Effector memory CD4-positive, alpha-beta T cell (primary cell): ENCODE measurements at places on chromosomes 11 and 22.

DNA sequence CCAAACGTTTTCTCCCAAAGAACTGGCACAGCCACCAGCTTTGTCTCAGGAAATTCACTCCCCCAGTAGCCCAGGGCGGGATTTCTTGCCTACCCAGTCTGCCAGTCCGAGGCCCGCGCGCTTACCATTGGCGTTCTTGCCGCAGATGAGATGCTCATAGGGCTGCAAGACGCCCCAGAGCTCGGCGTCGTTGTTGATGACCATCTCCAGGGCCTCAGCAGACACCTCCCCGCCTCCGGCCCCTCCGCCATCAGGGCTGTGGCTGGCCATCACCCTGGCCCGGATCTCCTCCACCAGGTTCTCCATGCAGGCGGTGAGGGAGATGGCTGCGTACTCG is 1.3 kb downstream of the ABTB2 start:
- DNase-seq: no peak

DNA sequence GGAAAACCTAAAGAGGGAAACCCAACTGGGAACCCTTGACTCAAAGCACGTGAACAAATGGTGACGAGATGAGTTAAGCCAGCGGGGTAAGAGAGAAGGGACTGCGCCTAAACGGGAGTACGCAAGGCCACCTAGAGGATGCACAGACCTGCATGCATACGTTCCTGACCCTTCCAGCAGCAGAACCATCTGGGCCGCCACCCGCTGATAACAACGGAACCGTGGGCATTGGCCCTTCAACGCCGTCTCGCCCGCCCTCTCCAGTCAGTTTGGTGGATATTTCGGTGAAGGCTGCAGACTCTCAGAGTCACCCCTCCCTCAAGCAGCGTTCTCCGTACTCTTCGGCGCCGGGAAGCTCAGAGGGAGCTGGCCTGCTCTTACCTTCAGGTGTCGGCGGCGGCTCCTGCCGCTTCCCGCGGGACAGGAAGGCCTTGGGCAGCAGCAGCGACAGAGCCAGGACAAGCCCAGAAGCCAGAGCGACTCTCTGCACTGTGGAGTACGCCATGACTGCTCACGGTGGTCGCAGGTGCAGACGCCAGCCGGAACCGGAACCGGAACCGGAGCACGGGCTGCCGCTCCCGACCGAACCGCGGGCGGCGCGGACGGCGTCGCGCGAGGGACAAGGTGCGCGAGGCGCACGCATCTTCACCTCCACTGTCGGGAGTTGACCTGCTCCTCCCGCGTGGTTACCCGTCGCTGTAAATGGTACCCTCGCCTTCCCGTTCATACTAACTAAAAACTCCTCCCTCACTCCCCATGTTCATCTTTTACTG is at the start of gene RIC3:
Gene RIC3 (minus strand): TSS at position 541 of the 773 bp plus-strand sequence. CDS start 36 bp downstream, at position 505.
- peak; percentile 9 for DNase-seq

DNA sequence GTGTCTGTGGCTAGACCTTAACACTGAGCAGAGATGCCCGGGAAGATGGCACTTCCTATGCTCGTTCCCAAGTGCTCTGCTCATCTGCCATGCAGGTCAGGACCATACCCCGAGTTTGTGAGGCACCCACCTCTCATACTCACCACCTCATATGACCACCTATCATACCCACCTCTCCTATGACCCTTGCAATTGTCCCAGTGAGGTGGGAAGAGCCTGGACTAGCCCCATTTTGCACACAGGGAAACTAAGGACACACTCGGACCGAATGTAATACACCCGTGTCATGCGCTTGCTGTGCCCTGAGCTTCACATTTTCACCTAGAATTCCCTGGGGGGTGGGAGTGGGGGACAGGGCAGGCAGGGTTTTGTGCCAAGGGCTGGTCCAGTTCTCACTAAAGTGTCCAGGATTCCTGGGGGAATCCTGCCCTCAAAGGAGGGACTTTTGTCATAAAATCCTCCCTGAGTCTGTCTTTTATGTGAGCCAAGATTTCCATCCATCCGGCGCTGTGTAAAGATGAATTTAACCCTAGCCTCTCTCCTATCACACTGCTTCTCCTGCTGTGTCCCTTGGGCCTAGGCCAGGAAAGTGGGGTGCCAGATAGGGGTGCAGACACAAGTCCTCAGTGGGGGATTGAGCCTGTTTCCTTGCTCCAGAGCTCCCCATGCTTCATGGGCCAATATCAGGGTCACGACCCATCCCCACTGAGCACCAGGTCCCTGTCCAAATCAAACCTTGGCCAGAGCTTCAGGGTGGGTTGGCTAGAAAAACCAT is 20.0 kb downstream of the TPBGL start:
- DNase-seq: no peak

GRCh38 chr22:36806835-36807234 is 10.0 kb downstream of the PVALB start:
- DNase-seq: no peak

GRCh38 chr11:114774599-114775361 is 96.5 kb downstream of the NXPE2 start:
- no peak for DNase-seq

GRCh38 chr22:44999687-45000086 is 10.1 kb downstream of the PHF21B start:
- DNase-seq: no peak

DNA sequence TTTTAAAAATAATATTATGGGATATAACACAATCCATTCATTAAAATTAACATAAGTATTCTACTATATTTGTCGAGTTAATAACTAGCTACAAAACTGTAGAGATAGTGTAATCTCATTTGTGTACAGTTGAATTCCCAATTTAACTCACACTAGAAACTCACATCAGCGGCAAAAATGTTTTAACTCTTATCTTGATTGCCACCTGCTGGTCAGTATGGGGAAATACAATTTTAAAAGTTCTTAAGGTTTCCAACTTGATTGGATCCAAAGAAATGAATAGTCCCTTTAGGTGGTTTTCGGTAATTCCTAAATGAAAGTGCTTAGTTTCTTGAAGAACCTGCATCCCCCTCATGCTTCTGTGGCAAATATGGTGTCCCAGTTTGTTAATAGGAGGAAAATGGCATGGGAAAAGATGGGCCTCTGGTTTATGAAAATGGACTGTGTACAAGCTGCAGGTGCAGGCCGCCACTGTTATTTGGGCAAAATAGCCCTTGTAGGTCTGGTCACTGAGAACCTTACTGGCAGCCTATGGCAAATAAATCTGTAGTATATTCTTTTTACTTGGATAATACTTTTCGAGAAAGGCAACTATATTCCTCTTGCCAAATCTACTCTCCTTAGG is 33.7 kb upstream of the SLC17A6 start:
- DNase-seq: no peak

DNA sequence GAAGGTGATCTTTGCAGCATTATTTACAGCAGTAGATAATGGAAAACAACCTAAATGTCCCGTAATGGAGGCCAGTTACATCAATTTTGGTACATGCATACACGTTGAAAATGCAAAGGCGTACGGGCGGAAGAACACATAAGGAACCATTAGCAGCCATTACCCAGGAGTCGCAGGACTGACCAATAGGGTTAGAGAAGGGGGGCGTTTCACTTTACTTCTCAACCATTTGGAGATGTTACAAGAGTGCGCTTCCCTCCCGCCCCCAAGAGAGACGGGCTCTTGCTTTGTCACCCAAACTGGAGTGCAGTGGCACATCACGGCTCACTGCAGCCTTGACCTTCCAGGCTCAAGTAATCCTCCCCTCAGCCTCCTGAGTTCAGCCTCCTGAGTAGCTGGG is 52.8 kb upstream of the SLC35C1 start:
- DNase-seq: no peak

DNA sequence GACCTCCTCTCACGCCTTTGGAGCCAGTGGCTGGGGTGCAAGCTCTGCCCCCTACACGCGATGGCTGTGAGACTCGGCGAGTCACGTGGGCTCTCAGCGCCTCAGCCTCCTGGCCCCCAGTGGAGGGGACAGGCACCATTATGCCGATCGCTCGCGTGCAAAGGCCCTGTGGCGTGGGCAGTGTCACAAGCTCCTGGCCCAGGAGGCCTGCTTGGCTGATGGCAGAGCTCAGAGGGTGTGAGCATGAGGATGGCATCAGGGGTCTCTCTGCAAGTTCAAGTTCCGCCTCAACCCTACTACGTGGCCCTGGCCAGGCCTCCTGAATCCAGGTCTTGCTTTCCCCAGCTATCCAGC is 90.8 kb upstream of the KCNQ1OT1 start:
- DNase-seq: no peak

DNA sequence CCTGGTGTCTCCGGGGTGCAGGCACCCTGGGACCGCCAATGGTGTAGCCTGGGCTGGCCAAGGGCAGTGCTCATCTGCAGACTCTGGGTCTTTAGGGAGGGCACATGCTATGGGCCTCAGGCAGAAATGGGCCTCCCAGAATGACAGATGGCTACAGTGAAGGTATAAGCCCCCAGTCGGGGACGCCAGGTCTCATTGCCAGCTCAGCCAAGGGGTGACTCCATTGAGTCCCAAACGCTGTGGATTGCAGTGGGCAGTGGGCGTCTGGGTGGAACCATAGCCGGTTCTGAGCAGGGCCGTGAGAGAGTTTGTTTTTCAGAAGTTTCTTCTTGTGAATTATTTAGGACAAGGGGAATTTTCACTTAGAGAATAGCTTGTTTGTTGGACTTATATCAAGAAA is 516.9 kb downstream of the TBC1D22A start:
- DNase-seq: no peak

- no peak for DNase-seq
Observed at GRCh38 chr22:29359469-29359868, 28.9 kb downstream of the AP1B1 start.

- no peak for DNase-seq
Observed at GRCh38 chr11:18775492-18776292, 15.9 kb downstream of the PTPN5 start.

GRCh38 chr11:90803366-90803765 is 580.5 kb upstream of the CHORDC1 start:
- DNase-seq: no peak

- no peak for DNase-seq
Observed at GRCh38 chr11:14376920-14377319, 17.9 kb upstream of the RRAS2 start.

- no peak for DNase-seq
Observed at GRCh38 chr11:60868682-60869450, 1.5 kb downstream of the ZP1 start.

- DNase-seq: no peak
Observed at GRCh38 chr22:29152045-29152953, 53.4 kb upstream of the EMID1 start.

GRCh38 chr22:44888491-44889254 is 121.1 kb downstream of the PHF21B start:
- no peak for DNase-seq

GRCh38 chr22:23908587-23909205 is 14.5 kb downstream of the MIF start:
- no peak for DNase-seq

- no peak for DNase-seq
Observed at GRCh38 chr11:125253289-125253688, 88.7 kb downstream of the PKNOX2 start.

DNA sequence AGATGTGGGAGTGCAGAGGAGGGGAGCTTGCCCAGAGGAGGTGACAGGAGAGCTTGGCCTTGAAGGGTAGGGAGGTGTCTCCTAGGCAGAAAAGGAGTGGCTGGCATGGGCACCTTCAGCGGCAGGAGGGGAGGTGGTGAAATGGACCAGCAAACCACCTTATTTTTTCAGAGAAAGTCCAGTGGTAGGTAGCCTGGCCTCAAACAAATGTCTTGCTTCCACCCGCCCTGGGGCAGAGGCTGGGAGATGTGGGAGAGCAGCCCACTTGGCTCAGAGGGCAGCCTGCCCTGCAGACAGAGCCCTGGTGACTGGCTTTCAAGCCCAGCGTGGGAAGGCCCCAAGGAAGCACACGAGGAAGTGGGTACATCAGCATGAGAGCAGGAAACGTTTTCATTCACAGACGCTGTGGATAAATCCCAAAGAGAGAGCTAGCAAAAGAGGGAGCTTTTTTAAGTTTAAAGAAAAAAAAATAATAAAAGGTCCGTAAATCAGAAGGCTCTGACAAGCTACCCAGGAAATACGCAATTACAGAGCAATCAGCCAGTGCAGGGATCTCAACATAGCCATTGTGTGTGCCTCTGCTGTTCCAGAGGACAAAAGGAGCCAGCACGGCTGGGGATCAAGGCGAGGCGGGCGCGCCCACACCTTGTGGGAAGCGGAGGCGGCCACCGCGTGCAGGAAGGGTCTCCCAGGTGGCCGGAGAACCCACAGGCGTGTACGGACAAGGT is 238.7 kb upstream of the PLET1 start:
- DNase-seq: no peak

DNA sequence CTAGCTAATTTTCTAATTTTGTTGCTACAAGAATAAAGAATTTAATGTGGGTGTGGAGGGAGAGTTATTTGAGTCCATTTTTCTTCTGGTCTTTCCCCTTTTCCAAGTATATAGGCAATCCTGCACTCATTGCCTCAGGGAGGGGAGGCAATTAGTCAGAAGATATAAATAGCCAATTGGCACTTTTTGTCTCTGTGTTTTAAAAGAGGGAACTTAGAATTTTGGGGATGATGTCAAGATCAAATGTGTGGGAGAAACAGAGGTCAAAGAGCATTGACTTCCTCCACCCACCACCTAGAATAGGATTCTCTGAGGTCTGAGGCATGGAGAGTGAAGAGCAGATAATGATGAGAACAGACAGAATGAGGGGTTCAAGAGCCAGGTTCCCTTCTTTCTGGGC is 120.3 kb upstream of the ZC3H12C start:
- no peak for DNase-seq

GRCh38 chr11:128596250-128596649 is 8.9 kb upstream of the ETS1 start:
- no peak for DNase-seq

DNA sequence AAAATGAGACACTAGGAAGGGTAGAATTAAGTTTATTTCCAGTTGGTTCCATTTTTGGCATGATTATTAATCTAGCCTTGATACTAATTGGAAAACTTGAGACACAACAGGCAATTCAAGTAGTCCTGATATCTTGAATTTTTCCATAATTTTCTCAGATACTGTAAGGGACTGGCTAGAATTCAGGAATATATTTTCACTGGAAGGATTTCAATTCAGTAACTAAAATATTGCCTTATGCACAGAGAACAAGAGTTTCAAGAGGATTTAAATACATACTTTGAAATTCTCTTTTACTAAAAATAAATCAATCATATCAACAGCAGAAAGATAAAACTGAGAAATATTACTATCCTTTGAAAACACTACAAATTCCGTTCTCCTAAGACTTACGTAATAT is 632.9 kb downstream of the LRRC4C start:
- no peak for DNase-seq
